Activated CD4-positive, CD25-positive, alpha-beta regulatory T cell treated with anti-CD3 and anti-CD28 coated beads, Interleukin-2, amount 50 U/mL, for 16 hours (primary cell): ENCODE measurements at places on chromosomes 2 and 18.

- no peak for DNase-seq
Observed at GRCh38 chr2:155391613-155392130, 693.2 kb downstream of the KCNJ3 start.

GRCh38 chr18:50842846-50843245 lies 23.0 kb upstream of the MRO start:
- no peak for DNase-seq

DNA sequence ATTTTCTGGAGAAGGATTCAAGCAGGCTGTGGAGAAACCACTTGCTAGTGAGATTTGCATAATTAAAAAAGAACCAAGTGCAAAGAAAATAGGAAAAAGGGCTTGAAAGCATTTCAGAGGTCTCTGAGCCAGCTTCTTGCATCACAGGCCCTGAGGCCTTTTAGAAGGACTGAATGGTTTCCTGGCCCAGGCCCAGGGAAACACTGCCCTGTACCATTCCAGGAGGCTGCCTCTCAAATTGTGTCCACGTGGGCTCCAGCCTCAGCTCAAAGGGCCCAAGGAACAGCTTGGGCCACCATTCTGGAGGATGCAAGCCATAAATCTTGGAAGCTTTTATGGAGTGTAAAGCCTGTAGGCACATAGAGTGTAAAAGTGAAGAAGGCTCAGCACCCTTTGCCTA lies 523.3 kb upstream of the VRK2 start:
- DNase-seq: no peak

DNA sequence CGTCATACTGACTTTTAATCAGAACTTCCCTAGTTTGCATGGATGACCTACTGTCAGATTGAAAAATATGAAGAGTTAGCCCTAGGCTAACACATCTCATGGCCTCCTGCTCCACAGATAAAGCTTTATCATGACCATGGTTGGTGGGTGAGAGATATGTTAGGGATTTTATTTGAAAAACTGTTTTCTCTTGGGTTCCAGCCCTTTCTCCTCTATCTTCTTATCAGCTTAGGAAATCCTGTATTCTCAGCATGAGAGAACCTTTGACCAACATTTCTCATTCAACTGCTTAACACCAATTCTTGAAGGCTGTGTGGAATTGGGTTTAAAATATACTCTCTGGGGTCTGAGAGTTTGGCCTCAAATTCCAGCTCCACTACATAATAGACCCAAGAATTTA lies 1407.0 kb upstream of the CELF4 start:
- DNase-seq: no peak

- DNase-seq: no peak
Observed at GRCh38 chr18:6792391-6792790, 62.9 kb downstream of the ARHGAP28 start.

DNA sequence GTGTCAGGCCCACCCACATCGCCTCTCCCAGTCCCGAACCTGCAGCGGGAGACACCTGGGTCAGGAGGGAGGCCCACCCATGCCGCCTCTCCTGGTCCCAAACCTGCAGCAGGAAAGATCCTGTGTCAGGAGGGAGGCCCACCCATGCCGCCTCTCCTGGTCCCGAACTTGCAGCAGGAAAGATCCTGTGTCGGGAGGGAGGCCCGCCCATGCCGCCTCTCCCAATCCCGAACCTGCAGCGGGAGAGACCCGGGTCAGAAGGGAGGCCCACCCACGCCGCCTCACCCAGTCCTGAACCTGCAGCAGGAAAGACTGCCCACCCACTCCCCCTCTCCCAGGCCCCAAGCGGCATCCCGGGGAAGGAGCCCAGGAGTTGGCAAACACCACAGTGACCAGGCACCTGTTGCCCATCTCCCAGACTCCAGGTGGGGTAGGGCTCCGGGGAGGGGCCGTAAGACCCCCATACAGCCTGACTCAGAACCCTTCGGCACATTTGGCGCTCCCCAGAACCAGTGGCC lies 7.8 kb downstream of the SLC66A2 start:
- DNase-seq: no peak

GRCh38 chr18:12692206-12692605 lies 10.3 kb downstream of the CEP76 start:
- DNase-seq: no peak

GRCh38 chr18:49845629-49846360 lies 32.5 kb upstream of the ACAA2 start:
- DNase-seq: no peak

- no peak for DNase-seq
Observed at GRCh38 chr18:80229363-80229762, 18.0 kb downstream of the PARD6G start.

DNA sequence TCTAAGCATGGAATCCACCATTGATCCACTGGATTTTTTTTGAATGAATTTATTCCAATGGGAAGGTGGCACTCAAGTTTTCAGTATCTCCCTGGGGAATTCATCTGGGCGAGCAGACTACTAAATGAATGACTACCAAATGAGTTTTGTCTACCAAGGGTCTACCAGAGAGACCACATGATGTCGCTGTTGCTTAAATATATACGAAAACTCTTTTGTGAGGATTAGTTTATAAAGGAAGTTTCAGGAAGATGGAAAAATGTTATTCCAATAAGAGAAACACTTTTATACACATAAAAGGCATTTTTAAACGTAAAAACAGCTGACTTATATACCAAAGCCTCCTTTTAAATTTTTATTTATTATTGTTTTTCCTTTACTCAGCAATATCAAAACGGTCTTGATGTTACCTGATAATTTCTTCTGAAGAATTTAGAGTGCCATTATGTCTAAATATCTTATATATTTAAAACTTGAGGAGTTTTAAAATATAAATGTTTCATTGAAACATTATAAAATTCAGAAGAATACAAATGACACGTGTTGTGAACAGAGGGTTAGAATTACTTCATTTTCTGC lies 139.7 kb downstream of the HRH4 start:
- no peak for DNase-seq

- DNase-seq: no peak
Observed at GRCh38 chr2:133837441-133838094, 269.3 kb upstream of the NCKAP5 start.

DNA sequence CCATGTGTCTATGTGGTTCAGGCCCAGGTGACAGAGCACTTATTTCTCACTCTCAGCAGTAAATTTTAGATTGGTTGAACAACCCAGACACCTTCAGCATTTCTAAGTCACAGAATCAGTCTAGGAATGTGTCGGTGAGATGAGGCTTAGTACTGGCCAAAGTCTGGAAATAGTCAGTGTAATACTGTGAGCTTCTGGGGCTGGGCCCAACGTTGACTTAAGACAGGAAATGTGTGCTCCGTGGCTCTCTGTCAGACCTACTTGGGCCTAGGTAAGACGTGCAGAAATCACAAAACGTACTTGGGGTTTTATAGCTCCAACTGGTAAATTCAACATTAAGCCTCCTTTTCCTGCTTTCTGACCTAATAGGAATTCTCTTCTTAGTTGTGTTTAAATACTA lies 160.3 kb upstream of the COL3A1 start:
- DNase-seq: no peak

DNA sequence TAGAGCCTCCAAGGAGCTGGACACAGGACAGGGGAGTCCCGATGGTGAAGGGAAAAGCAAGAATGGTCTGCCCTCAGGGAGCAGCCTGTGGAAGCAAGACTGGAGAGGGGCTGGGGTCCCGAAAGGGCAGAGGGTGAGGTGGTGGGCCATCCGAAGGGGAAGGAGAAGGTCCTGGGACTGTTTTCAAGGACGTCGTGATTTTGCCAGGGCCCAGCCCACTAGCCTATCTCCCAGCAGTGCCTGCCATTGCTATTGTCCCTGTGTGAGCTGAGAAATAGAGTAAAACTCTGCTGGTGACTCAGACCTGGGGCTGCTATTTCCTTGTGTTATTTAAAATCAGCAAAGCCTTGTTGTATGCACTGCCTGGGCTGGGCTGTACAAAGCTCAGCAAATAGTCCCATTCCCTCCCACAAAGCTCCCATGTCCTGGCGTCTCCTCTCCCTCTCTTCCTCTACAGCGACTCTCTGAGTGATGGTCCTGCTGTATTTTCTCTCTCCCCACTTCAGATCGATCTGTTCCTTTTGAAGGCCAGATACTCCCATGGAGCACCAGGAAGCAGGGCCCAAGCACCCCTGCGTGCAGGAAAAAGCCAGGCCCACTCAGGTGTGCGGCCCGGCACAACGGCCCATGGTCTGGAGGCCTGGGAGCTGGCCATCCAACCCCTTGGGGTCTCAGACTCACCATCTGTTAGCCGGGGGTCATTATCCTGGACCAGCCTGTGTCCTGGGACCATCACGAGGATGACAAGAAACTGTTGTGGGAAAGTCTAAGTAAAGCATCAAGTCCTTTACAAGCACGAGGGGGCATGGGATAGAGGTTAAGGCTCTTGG lies 65.0 kb upstream of the OTOF start:
- no peak for DNase-seq

DNA sequence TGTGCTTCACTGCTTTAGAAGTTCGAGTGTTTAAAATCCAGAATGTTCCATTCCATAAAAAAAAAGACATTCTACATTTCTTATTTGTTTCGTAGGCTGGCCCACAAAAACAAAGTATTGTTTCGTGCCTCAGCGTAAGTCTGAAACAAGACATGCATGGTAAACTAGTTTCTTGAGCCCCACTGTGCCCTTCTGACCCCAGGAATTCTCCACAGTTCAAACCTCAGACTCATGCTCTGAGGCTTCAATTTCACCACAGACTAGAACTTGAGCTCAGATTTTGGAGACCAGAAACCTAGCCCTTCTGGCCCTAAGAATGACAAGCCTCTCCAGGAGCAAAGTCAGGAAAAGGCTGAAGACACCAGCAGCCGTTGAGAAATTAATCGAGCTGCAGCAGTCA lies 151.5 kb downstream of the SLC8A1 start:
- DNase-seq: no peak

GRCh38 chr18:55351980-55352714 lies 235.8 kb downstream of the TCF4 start:
- DNase-seq: no peak

GRCh38 chr2:144796936-144797335 lies 277.0 kb upstream of the ZEB2 start:
- no peak for DNase-seq

- no peak for DNase-seq
Observed at GRCh38 chr18:13538630-13539029, 187.7 kb downstream of the FAM210A start.

DNA sequence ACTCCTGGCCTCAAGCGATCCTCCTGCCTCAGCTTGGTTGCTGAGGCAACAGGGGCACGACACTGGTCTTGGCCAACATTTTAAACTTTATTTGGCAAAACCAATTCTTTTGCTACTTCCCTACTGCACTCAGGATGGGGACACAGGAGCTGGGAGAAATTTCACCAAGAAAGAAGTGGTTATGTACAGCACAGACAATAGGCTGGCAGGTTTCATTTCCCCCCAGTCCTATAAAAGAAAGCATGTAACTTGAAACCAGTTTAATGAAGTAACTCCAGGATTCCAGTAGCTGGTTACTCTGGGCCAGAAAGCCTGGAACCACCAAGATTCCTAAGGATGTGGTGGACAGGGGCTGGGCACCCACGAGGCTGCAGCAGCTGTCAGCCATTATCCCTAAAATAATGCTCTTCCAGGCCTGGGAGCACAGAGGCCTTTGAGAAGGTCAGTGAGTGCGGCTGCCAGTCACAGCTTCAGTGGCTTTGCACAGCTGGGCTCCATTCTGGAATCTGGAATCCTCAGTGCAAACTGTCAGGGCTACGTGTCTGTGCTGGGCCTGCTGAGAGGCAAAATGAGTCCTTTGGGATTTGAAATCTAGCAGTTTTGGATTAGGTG lies 142.3 kb upstream of the ITGA6 start:
- DNase-seq: no peak

DNA sequence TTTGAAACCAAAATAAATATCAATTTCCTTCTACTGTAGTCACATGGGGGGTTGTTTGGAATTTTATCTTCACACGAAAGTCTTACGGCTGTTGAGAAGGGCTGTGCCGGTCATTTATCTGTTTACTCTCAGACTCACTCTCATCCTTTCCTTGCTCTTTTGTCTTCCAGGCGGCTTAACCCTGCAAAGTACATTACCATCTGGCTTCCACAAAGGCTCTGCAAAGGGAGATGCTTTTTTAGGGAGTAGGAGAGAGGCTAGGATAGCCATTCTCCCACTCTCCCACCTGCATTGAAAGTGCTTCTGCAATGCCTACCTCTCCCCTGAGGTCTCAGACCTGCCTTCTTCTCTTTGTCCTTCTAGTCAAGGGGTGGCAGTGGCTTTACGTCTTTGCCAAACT lies 247.6 kb downstream of the MEIS1 start:
- no peak for DNase-seq

GRCh38 chr2:127104881-127105655 lies 1.9 kb downstream of the BIN1 start:
- no peak for DNase-seq

GRCh38 chr18:5998166-5998881 lies 103.0 kb upstream of the TMEM200C start:
- no peak for DNase-seq

GRCh38 chr18:79876497-79876896 lies 75.0 kb downstream of the SLC66A2 start:
- DNase-seq: no peak

GRCh38 chr2:174618179-174618578 lies 20.6 kb upstream of the WIPF1 start:
- no peak for DNase-seq

DNA sequence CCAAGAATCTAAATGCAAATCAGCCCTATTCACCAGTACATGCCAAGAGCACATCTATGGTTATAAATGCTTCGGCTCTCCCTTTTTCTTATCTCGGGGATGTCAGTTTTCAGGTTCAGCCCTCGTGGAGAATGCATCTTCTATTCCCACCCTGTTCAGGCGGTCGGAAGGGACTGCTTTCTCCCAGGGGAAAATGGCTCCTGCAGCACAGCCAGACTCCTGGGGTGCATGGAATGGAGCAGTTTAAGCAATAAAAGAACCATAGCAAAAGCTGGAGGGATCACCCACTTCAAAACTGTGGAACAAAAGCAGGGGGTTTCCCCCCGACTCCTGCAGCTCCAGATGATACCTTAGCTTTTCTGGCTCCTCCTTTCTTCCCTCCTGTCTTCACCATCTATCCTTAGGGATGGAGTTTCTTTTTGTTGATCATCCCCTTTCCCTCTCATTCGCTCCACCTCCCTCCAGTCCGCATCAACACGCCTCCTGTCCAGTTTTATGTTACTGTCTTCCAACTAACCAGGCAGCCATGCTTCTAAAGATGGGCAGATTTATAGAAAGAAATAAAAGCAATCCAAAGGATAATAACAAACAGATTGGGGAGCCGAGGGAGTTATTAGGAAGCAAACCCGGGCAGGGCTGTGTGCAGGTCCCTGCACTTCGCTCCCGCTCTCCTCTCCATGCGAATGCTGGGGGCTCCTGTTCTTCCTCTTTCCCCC lies 356.2 kb upstream of the SMIM21 start:
- no peak for DNase-seq
